ENCODE measurements at places on chromosomes 7 and 10.
A peak's percentile ranks its signal among the peaks of the same experiment; 100 is the strongest.

DNA sequence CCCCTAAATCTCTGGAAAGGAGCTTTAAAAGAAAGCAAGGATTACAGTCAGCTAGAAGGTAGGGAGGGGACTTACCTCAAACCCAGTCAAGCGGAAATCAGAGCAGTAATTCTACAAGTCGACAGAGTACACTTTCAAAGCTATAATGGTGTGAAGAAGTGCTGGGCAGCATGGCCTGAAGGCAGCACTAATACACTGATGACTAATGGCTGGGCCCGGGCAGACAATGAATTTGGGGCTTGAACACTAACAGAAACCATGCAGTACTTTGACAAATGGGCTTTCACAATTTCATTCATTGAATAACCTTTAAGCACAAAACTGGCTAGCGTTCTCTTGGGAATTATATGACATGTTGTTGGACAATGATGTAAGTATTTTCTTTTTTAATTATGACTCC, 4.7 kb downstream of the GLI3 start:
- DNase-seq: no peak

GRCh38 chr10:17062009-17062408, 67.6 kb downstream of the CUBN start:
- no peak for DNase-seq

- DNase-seq: no peak
Measured at GRCh38 chr10:10014846-10015245, 1002.8 kb upstream of the CELF2 start.

DNA sequence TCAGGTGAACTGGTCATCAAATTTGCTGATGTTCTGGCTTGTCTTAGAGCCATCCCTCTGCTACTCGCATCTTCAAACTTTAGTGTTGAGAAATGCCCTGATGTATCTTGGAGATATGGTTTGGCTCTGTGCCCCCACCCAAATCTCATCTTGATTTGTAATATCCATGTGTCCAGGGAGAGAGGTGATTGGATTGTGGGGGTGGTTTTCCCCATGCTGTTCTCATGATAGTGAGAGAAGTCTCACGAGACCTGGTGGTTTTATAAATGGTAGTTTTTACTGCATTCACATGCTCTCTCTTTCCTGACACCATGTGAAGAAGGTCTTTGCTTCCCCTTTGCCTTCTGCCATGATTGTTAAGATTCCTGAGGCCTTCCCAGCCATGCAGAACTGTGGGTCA, 74.0 kb upstream of the AFAP1L2 start:
- no peak for DNase-seq

GRCh38 chr10:35595106-35595505, 10.0 kb upstream of the GJD4 start:
- DNase-seq: no peak

DNA sequence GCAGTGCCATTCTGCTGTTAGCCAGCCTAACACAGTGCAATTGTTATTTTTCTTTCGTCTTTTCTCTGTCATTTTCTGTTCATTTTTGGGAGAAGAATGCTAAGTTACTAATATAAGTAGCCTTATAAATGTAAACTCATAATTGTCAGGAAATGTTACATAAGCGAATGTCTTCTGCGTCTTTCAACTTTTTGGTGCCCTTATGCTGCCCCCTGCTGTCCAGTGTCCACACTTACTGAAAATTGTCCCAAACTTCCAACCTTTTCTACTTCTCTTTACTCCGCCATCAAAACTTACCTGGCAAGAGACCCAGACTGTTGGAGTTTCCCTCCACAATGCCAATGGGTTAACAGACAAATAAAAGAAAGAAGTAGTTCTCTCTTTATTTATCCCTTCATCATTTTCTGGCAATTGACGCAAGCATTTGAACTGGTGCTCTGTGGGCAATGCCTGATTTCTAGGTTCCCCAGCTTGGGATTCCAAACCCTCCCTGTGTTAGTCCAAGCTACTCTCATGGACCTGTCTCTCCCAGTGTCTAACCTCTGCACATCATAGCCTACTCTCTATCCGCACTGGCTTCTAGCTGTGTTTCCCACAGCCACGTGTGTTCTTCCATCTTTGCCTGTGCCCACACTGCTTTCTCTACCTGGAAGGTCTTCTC, 21.0 kb upstream of the EPC1 start:
- peak; percentile 53 for DNase-seq

GRCh38 chr10:113297226-113297625, 255.6 kb upstream of the HABP2 start:
- no peak for DNase-seq

GRCh38 chr10:67606572-67606971, 89.4 kb downstream of the CTNNA3 start:
- DNase-seq: no peak

DNA sequence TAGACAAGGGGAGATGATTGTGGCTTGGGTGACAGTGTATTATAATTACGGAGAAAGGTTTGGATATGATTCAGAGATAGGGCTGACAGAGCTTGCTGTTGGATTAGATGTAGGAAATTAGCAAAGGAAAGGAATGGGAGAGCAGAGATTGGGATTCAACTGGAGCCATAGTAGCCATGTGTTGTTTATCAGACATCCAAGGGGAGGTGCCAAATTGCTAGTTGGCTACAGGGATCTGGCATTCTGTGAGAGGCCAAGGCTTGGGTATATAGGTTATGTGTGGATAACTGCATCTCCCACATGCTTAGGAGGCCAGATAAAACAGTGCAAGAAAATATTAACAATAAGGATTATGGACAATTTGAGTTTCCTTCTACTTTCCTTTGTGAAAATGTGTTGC, 34.9 kb downstream of the CSGALNACT2 start:
- no peak for DNase-seq

GRCh38 chr7:51017576-51018535, 235.2 kb upstream of the GRB10 start:
- DNase-seq: no peak

GRCh38 chr7:100745184-100745583, 11.8 kb downstream of the ZAN start:
- peak; percentile 4 for DNase-seq

DNA sequence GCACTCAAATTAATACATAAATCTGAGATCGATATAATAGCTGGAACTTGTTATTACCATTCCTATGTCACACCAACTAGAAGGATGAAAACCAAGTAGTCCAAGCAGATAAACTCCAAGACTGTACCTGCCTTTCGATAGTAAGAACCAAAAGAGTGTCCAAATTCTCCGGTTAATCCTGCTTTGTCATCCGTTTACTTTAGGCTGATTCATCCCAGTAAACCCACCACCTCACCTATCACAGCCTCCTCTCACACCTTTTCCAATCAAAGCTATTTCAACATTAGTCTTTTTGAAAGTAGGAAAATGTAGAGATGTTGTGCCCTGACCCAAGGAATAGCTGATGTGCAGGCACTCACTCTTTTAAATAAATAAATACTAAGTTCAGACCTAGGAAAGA, 177.2 kb downstream of the CTNNA3 start:
- no peak for DNase-seq

GRCh38 chr10:1024103-1024502, 1.6 kb downstream of the IDI2 start:
- no peak for DNase-seq

GRCh38 chr10:32049113-32049512, 7.1 kb downstream of the KIF5B start:
- DNase-seq: no peak

- no peak for DNase-seq
Measured at GRCh38 chr7:16129431-16130110, 291.8 kb downstream of the CRPPA start.

- DNase-seq: no peak
Measured at GRCh38 chr7:134182078-134182477, 54.9 kb downstream of the LRGUK start.

GRCh38 chr7:4840079-4840501, 21.7 kb downstream of the PAPOLB start:
- no peak for DNase-seq

DNA sequence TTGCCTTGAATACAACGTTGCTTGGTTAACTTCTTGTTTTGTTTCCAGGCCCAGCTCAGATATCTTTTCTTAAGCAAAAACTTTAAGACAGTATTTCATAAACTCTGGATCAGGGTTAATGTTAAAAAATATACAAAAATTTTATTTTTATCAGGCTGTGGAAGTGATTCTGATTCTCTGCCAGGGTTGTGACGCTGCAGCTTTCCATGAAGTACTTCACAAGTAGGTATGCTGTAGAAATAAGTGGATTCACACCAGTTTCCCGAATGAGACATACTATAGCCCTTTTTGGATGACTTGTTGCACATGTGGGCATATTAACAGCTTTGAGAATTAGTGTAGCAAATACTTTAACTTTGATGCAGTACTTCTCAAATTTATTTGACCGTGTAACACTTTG, 70.1 kb downstream of the CDK14 start:
- no peak for DNase-seq

GRCh38 chr7:30390736-30391636, 87.6 kb downstream of the NOD1 start:
- DNase-seq: no peak

GRCh38 chr7:6330657-6331056, 58.2 kb upstream of the CYTH3 start:
- no peak for DNase-seq

DNA sequence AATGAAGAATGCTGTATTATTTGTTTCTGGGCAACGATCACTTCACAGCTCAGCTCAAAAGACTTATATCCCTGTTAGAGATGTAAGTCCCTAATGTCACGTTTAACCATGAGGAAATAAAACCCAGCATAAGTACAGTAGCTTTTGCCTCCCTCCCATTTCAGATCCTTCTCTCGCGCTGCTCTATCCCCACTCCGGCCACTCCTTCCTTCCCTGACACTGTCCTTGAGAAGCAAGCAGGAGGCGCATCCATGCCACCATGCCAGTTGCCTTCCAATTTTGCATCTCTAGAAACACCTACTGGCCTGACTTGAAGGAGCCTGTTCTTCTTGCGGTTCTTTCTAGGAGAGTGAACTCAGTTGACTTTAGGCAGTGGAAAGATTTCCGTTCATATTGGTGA, 1.2 kb downstream of the FAM180A start:
- no peak for DNase-seq

DNA sequence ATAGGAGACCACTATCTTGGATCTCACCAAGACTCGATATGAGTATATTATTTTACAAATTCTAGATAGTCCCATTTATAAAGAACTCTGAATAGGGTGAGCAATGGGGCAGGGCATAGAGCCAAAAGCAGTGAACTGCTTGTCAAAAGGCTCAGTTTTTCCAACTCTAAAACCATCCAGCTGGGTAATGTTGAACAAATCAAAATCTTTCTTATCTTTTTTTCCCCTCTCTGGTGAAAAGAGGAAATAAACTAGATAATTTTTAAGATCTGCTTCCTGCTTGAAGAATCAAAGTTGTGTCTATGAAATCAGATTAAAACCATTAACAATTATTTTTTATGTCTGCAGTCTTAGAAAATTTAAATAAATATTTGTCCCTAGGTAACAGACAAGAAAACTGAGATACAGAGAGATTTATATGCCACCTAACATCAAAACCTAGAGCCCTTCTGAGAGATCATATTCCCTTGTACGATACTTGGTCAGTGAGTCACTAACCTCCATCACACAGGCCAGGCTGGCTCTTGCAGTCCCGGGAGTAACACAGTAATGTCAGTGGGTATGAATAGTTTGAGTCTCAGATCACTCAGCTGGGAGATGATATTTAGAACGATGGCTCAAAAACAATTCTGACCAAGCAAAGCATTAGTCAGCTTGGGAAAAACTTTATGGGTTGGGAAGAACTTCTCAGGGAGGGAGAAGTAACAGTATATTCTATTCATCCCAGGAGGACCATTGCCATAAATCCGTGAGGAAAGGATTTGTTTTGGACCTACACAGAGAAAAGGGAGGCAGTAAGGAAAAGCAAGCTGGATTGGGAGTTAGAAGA, 178.8 kb downstream of the REEP3 start:
- no peak for DNase-seq

DNA sequence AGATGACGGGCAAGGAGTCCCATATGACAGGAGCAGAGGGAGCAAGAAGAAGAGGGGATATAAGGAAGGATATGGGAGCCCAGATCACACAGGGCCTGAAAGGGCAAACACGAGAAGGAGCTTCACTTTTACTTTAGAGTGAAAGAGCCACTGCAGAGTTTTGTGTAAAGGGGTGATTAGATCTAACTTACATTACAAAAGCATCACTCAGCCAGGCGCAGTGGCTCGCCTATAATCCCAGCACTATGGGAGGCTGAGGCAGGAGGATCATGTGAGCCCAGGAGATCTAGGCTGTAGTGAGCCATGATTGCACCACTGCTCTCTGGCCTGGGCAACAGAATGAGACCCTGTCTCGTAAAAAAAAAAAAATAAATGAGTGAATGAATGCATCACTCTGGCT, 91.1 kb downstream of the MPP7 start:
- no peak for DNase-seq

DNA sequence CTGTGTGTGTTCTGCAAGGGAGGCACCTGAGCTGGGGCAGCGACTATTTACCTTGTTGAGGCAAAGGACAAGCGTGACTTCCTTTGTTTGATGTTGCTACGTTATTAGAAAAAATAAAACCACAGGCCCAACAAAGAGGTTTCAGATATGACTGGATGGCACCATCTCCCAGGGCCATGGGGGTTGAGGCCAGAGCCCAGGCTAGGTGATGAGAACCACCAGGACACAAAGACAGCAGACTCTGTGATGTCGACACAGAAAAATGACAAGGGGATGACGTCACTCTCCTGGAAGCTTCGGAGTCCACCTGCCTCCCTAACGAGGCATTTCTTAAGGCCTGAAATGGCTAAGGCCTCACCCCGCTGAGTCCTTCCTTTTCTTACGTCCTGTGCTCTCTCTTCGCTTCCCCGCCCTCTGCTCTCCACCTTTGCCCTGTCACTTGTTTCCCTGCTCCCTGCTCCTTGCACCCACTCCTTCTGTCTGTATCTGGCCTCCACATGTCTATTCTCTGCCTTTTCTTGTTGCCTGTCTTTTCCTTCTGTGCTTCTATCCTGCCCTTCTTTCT, 83.0 kb upstream of the ADRB1 start:
- no peak for DNase-seq

DNA sequence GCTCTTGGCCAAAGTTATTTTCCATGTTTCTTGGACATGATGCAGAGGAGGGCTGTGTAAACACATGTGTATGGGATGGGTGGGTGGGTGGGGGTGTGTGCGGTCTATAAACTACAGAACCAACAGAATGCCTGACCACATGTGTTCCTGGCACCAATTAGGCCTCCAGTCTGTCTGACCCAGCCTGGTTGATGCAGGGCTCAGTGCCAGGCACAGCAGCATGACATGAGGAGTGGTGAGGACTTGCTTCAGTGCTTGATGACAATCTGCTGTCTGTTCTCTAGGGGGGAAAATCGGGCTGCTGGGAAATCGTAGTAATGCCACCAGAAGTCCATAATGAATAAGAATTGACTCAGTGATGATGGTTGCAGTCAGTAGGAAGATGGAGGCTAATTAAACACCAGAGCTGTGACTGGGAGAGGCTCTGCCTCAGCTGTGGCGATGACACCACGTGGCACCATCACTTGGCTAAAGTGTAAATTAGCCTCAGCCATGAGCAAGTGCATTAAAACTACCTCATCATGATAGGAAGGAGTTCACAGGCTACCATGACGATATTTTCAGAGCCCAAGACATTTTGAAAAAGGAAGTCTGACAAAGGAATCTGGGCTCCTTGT, 260.1 kb upstream of the PODXL start:
- DNase-seq: no peak

GRCh38 chr10:7085913-7086589, 324.8 kb downstream of the SFMBT2 start:
- no peak for DNase-seq

Data from stimulated activated naive CD4-positive, alpha-beta T cell (primary cell).